ENCODE measurements at places on chromosomes 3 and 15. TPM values are rescaled to one million over a fixed set of nuclear protein-coding genes. Genes with fewer than 3 reads are reported as not detected.

KLF15 gene
- 0.18 TPM for total RNA-seq

MRPS11 gene
- total RNA-seq: 66.1 TPM

C3orf49 gene
- total RNA-seq: not detected

GRCh38 chr3:147311716-147312115 is 94.6 kb downstream of the ZIC4 start:
- peak; percentile 22 for DNase-seq
- H3K4me1 ChIP-seq: peaks cover 2% of the 10 kb centered on the region
- no peak overlapping the region for H3K4me3 ChIP-seq
- H3K36me3 ChIP-seq: no peaks in the 10 kb centered on the region
- H3K27me3 ChIP-seq: no peaks in the 10 kb centered on the region
- no peak overlapping the region for H3K27ac ChIP-seq

DNA sequence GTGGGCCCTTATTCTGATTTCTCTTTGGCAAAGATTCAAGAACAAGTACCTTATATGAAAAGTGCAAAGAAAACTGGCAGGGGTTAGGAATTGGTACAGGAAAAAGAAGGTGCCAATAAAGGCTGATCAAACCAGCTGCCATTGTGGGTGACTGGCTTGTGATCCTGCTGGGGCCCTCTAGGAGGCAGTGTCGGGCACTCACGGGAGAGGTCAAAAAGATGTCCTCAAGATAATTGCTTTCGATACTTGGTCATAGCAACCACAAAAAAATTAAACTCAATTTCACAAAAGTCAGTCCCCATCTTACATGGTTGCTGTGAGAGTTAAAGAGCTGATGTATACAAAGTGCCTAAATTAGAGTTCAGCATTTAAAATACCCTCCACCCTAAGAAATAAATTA is 31.0 kb upstream of the CAV3 start:
- no peaks in the 10 kb centered on the region for H3K4me1 ChIP-seq
- DNase-seq: no peak
- no peak overlapping the region for H3K4me3 ChIP-seq
- H3K27me3 ChIP-seq: no peaks in the 10 kb centered on the region

GRCh38 chr15:61151791-61152190 is 77.3 kb downstream of the RORA start:
- no peak overlapping the region for H3K27ac ChIP-seq
- no peak overlapping the region for H3K4me3 ChIP-seq
- no peaks in the 10 kb centered on the region for H3K36me3 ChIP-seq
- no peak for DNase-seq
- H3K27me3 ChIP-seq: no peaks in the 10 kb centered on the region
- H3K4me1 ChIP-seq: no peaks in the 10 kb centered on the region

GRCh38 chr3:112027826-112028225 is 6.7 kb upstream of the TMPRSS7 start:
- no peak overlapping the region for H3K4me3 ChIP-seq
- H3K27ac ChIP-seq: no peak overlapping the region
- H3K4me1 ChIP-seq: no peaks in the 10 kb centered on the region
- no peaks in the 10 kb centered on the region for H3K27me3 ChIP-seq
- H3K36me3 ChIP-seq: no peaks in the 10 kb centered on the region

DNA sequence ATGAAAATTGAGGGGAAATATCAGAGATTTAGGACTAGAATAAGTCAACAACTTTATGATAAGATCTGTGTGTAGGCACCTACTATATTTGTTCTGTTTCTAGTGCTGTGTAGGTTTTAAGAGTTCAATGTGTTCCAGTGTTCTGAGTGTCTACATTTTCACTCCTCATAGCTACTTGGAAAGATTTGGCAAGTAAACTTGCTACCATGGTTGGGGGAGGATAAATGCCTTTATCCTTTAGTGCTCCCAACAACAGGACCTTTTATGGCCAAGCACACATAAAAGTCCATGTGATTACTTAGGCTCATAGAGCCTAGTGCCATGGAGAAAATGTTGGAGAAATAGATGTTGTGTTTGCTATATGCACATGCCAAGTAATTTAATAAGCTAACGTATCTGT is 64.0 kb downstream of the LYSMD4 start:
- H3K4me3 ChIP-seq: no peak overlapping the region
- H3K36me3 ChIP-seq: peaks cover 3% of the 10 kb centered on the region
- H3K27me3 ChIP-seq: no peaks in the 10 kb centered on the region
- no peak for DNase-seq

DNA sequence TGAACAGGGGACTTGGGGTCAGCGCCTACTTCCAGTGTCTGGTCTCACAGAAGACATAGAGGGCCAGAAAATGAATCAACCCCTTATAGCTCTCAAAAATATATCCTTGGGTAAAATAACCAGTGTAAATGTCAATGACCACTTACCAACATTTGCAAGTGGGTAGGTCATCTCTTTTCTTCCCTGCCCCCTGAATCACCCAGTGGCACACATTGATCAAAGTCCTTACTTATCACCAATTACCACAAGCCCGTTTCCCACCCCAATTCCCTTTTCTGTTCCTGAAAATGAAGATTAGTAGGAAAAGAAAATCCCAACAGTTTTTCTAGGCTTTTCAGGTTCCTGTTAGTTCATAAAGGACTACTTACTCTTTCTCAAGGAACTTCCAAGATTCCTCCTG is 70.5 kb upstream of the HEG1 start:
- DNase-seq: no peak
- H3K27ac ChIP-seq: peak overlapping the region; percentile 97
- no peaks in the 10 kb centered on the region for H3K27me3 ChIP-seq
- peaks cover 28% of the 10 kb centered on the region for H3K4me1 ChIP-seq
- no peaks in the 10 kb centered on the region for H3K36me3 ChIP-seq

DNA sequence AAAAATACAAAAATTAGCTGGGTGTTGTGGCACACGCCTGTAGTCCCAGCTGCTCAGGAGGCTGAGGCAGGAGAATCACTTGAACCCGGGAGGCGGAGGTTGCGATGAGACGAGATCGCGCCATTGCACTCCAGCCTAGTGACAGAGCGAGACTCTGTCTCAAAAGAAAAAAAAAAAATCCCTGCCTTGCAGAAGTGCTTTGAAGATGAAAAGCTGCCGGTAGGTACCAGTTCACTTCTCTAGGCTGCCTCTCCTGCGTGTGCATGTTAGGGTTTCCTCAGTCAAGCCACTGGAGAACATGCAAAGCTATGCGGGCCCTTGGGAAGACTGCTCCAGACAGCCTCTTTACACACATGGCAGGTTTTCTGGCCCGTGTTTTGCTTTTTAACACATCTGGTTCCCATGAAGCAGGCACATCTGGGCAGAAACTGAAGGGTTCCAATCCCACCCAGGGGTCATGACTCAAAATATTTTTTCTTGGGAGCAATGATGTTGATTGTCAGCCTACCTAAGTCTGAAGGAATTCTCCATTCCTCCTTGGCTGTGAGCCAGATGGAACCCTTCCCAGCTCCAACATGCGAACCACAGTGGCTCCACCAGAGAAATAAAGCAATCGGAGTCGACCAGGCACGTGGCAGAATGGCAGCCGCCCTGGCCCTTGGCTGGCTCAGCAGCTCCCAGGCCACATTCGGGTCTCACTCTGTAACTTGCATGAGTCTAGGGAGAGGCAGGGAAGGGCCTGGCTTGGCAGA is 29.6 kb downstream of the MGLL start:
- peaks cover 27% of the 10 kb centered on the region for H3K4me1 ChIP-seq
- no peak overlapping the region for H3K4me3 ChIP-seq
- peak; percentile 98 for DNase-seq
- peak overlapping the region; percentile 99 for H3K27ac ChIP-seq

DNA sequence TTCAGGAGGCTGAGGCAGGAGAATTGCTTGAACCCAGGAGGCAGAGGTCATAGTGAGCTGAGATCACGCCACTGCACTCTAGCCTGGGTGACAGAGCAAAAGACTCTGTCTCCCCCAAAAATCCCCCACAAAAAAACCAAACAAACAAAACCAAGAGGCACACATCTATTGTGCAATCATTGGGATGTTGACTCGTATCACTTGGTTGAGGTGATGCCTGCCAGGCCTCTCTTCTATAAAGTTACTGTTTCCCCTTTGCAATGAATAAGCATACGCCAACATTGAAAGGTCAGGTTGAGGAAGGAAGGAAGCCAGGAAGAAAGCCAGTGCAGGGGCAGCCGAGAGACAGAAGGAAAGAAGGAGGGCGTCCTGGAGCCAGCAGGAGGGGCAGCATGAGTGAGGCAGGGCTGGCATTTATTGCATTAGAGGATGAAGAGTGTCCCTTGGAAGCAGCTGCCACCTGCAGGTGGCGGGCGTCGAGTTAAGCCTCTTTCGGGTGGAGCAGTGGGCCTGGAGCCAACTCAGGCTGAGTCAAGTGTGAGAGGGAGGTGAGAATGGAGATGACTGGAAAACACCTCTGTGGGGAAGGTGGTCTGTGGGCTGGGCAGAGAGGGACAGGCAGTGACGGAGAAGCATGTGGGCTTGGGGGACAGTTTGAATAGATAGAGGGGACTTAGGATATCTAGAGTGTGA is 8.3 kb upstream of the CSPG4 start:
- no peak overlapping the region for H3K4me3 ChIP-seq
- no peaks in the 10 kb centered on the region for H3K36me3 ChIP-seq

DNA sequence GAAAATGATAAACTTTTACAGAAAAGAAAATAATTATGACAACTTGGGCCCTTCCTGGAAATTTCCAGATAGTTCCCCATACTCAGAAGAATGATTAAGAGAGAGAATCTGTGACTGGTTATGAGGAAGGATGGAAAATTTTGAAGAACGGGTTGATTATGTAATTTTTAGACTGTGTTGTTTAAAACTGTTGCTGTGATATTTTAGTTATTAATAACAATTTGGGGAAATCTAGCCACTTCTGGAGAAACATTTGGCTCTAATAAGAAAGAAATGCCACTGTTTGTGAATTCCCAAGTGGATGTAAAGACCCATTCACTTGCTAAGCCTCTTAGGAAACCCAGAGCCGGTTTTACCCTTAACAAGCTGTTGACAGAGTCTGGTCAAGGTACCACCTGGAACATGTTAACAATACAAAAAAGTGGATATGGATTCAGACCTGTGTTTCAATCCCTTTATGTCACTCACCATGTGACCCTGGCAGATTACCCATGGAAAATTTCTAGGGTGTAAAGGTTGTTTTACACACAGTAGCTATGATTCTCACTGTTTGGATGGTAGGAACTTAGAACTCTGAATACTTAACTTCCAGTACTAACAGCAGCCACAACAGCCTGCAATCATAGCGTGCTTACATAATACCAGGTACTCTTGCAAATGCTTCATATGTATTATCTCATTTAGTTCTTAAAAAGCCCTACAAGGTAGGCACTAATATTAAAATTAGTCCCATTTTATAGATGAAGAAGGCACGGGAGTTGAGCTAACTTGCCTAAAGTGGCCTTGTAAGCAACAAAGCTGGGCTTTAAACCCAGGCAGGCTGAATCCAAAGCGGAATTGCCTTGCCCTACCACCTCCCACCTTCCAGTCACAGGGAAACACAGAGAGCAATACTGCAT is 32.0 kb downstream of the ZBTB38 start:
- peaks cover 22% of the 10 kb centered on the region for H3K36me3 ChIP-seq
- no peak overlapping the region for H3K4me3 ChIP-seq
- H3K4me1 ChIP-seq: peaks cover 26% of the 10 kb centered on the region
- DNase-seq: no peak
- no peaks in the 10 kb centered on the region for H3K27me3 ChIP-seq
- H3K27ac ChIP-seq: peak overlapping the region; percentile 98
